Activated CD4-positive, alpha-beta memory T cell treated with anti-CD3 and anti-CD28 coated beads for 36 hours (primary cell): ENCODE measurements at places on chromosomes 3 and 15. TPM values are rescaled to one million over a fixed set of nuclear protein-coding genes. Genes with fewer than 3 reads are reported as not detected.
A peak's percentile ranks its signal among the peaks of the same experiment; 100 is the strongest.

NSMCE3 gene
- total RNA-seq, result 7.7 TPM

NR1I2 gene
- 0.39 TPM for total RNA-seq

PCYT1A gene
- 48.6 TPM for total RNA-seq

PCOLCE2 gene
- total RNA-seq, result 0.57 TPM

RTP3 gene
- not detected for total RNA-seq

DNA sequence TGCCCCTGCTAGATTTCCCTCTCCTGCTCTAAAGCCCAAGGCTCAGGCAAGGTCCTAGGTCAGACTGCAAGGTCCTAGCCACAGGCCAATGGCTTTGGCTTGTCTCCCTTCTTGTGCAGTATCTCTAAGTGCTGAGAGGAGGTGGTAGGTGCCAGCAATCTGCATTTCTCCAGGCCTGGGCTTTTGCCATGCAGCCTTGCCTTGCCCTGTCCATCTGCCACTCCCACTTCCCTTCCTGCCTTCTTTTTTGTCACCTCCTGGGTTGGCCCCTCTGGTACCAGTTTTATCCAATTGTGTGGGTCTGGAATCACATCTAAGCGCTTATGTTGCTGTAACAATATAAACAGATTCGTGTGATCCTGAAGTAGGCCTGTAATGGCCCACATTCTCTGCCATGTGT lies 109.9 kb downstream of the MYRIP start:
- DNase-seq, result no peak
- no peaks in the 10 kb centered on the region for H3K36me3 ChIP-seq
- H3K27me3 ChIP-seq, result no peaks in the 10 kb centered on the region
- H3K4me1 ChIP-seq, result no peaks in the 10 kb centered on the region
- no peak overlapping the region for H3K4me3 ChIP-seq

DNA sequence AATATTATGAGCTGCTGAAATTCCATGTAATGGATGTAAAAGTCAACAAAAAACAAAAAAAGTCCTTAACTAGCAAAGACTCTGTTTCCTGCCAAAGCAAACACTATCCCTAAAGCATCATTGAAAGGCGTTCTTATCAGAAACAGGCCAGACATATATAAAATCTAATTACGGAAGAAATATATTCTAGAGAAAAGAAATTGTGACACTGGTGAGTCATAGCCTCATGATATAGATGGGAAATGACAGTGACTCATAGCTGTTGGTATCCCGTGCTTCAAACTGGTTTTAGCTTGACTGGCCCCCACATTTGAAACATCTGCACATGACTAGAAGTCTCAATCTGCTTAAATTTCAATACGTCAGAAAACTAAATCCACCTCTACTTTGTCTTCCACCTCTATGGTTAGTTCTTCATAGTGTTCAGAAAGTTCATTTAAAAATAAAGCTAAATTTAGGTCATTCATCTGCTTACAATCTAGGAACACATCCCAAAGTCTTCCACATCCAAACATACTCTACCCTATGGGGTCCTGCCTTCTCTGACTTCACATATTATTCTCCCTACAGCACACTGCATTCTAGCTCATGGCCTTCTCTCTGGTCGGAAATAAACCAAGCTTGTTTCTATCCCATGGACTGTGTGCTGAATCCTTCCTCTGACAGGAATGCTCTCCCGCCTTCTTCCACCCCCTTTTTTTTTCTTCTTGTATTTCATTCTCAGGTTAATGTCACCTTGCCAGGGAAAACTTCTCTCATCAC lies 456.3 kb upstream of the ARRDC4 start:
- H3K4me3 ChIP-seq, result no peak overlapping the region
- H3K4me1 ChIP-seq, result no peaks in the 10 kb centered on the region
- no peaks in the 10 kb centered on the region for H3K36me3 ChIP-seq
- H3K27me3 ChIP-seq, result no peaks in the 10 kb centered on the region
- DNase-seq, result no peak
- no peak overlapping the region for H3K27ac ChIP-seq

- no peak overlapping the region for H3K27ac ChIP-seq
- DNase-seq, result no peak
- H3K27me3 ChIP-seq, result peaks cover 2% of the 10 kb centered on the region
- H3K4me3 ChIP-seq, result no peak overlapping the region
- H3K4me1 ChIP-seq, result no peaks in the 10 kb centered on the region
These were observed 18.9 kb upstream of the LRRK1 start for GRCh38 chr15:100900136-100900794.

GRCh38 chr3:62809369-62809768 lies 65.8 kb downstream of the CADPS start:
- no peak overlapping the region for H3K4me3 ChIP-seq
- H3K36me3 ChIP-seq, result no peaks in the 10 kb centered on the region
- no peak for DNase-seq
- H3K27ac ChIP-seq, result no peak overlapping the region
- H3K27me3 ChIP-seq, result no peaks in the 10 kb centered on the region

GRCh38 chr3:169699070-169699469 lies 35.6 kb upstream of the MECOM start:
- H3K27me3 ChIP-seq, result peaks cover 19% of the 10 kb centered on the region
- no peak for DNase-seq
- no peaks in the 10 kb centered on the region for H3K36me3 ChIP-seq
- no peaks in the 10 kb centered on the region for H3K4me1 ChIP-seq
- H3K27ac ChIP-seq, result no peak overlapping the region

GRCh38 chr15:75354454-75354853 lies 7.6 kb downstream of the NEIL1 start:
- H3K4me3 ChIP-seq, result no peak overlapping the region
- no peak overlapping the region for H3K27ac ChIP-seq
- peaks cover 12% of the 10 kb centered on the region for H3K36me3 ChIP-seq
- H3K4me1 ChIP-seq, result peaks cover 15% of the 10 kb centered on the region
- H3K27me3 ChIP-seq, result no peaks in the 10 kb centered on the region
- DNase-seq, result no peak

DNA sequence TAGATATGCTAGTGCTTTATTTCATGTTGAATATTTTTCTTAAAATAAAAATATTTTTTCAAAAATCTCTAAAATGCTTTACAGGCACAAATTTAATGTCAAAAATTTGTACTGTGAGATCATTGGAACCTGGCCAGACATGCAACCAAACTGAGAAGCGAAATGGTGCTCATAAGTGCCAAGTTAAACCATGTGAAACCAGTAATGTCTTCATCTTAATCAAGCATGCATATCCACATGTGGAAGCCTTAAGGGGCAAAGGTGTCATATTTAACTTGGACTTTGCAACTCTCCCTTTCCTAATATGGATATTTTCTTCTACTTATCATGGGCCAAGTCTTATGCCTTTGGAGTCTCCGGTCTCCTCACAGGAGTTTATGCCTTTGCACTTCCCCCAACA lies 208.9 kb upstream of the COL8A1 start:
- no peaks in the 10 kb centered on the region for H3K4me1 ChIP-seq
- H3K36me3 ChIP-seq, result no peaks in the 10 kb centered on the region
- no peak overlapping the region for H3K4me3 ChIP-seq

DNA sequence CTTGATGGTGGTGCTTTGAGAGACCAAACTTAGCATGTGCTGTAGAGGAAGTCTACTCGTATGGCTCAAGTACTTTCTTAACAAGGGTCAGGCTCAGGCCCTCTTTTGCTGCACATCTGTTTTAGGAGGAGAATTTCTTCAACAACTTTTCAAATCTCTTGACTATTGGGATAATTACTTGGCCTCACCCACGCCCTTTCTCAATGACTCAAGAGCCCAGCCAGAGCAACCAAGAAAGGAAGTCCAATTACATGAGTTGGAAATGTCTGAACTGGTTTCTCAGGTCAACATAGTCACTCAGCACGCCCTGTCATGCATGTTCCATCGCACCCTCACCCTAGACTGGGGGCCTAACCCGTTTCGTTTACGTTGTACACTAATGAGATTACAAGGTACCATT lies 44.8 kb upstream of the UMPS start:
- no peak for DNase-seq
- H3K27me3 ChIP-seq, result peaks cover 11% of the 10 kb centered on the region
- H3K4me3 ChIP-seq, result no peak overlapping the region
- no peaks in the 10 kb centered on the region for H3K36me3 ChIP-seq

DNA sequence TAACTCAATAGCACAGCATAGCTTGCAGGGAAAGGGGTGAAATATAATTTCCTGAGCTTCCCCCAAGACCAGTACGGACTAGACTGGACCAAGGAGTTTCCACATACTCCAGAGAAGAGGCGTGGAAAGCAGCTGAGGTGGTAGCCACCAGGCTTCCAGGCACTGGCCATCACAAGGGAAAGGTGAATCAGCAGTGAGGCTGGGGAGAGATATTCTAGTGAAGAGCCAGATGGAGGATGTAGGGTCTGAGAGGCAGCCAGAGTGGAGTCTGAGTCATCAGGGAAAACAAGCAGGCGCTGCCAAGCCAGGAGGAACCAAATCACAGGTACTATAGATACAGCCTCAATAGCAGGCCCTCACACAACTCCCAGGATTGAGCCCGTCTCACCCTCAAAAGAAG lies 9.6 kb upstream of the RASA2 start:
- no peak overlapping the region for H3K4me3 ChIP-seq
- no peak for DNase-seq
- H3K36me3 ChIP-seq, result no peaks in the 10 kb centered on the region
- no peak overlapping the region for H3K27ac ChIP-seq
- H3K27me3 ChIP-seq, result no peaks in the 10 kb centered on the region
- H3K4me1 ChIP-seq, result peaks cover 22% of the 10 kb centered on the region

DNA sequence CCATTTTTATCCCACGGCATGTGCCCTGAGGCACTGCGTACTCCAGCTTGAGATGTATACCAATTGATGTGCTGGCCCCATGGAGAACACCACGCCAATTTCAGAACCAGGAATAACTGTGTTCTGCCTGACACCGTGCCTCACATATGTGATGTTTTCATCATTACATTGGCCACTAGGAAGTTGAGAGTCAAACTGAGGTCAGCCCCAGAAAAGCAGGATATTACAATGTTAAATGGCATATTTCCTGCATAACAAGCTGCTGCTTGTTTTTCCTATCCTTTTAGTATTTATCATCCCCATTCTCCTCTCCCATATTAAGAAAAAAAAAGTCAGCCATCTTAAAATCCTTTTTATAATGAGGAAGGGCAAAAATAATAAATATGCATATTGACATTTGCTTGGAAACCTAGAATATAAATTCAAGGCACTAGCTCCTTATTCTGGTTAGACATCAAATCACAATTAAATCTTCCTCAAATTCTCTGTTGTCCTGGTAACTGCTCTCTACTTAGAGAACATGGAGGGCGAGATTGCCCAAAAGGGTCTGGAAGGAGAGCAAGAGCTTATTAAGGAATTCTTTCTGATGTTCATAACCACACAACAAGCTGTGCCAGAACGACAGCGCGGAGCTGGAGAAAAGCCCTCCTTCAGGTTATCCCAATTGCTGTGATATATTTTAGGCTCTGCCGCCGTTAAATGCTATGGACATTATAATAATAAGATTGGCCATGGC lies 112.6 kb downstream of the UACA start:
- no peaks in the 10 kb centered on the region for H3K4me1 ChIP-seq
- H3K27me3 ChIP-seq, result peaks cover 6% of the 10 kb centered on the region

GRCh38 chr3:36876181-36876936 lies 68.5 kb downstream of the TRANK1 start:
- peak overlapping the region; percentile 21 for H3K4me3 ChIP-seq
- peaks cover 42% of the 10 kb centered on the region for H3K4me1 ChIP-seq
- H3K27me3 ChIP-seq, result peaks cover 3% of the 10 kb centered on the region
- H3K36me3 ChIP-seq, result peaks cover 1% of the 10 kb centered on the region

- no peaks in the 10 kb centered on the region for H3K4me1 ChIP-seq
- no peaks in the 10 kb centered on the region for H3K36me3 ChIP-seq
- H3K4me3 ChIP-seq, result no peak overlapping the region
- no peak for DNase-seq
- no peak overlapping the region for H3K27ac ChIP-seq
These were observed 35.3 kb downstream of the MOBP start for GRCh38 chr3:39502838-39503145.
